ENCODE measurements at places on chromosomes 4 and X. TPM values are rescaled to one million over a fixed set of nuclear protein-coding genes. Genes with fewer than 3 reads are reported as not detected.

The DNAJB14 gene
- total RNA-seq, result 82.9 TPM

The NAA11 gene
- total RNA-seq, result not detected

The DLG3 gene
- 97.7 TPM for total RNA-seq

The CTPS2 gene
- 43.8 TPM for total RNA-seq

The HTR2C gene
- total RNA-seq, result 2.8 TPM

The PDE5A gene
- total RNA-seq, result 11.9 TPM

The RASSF6 gene
- not detected for total RNA-seq

The DKK2 gene
- 1.3 TPM for total RNA-seq

The CT45A5 gene
- total RNA-seq, result not detected

The CSAG2 gene
- total RNA-seq, result not detected

The KLF8 gene
- 32.6 TPM for total RNA-seq
